GOT3 (cell line): ENCODE measurements at places on chromosomes 5 and 9.

DNA sequence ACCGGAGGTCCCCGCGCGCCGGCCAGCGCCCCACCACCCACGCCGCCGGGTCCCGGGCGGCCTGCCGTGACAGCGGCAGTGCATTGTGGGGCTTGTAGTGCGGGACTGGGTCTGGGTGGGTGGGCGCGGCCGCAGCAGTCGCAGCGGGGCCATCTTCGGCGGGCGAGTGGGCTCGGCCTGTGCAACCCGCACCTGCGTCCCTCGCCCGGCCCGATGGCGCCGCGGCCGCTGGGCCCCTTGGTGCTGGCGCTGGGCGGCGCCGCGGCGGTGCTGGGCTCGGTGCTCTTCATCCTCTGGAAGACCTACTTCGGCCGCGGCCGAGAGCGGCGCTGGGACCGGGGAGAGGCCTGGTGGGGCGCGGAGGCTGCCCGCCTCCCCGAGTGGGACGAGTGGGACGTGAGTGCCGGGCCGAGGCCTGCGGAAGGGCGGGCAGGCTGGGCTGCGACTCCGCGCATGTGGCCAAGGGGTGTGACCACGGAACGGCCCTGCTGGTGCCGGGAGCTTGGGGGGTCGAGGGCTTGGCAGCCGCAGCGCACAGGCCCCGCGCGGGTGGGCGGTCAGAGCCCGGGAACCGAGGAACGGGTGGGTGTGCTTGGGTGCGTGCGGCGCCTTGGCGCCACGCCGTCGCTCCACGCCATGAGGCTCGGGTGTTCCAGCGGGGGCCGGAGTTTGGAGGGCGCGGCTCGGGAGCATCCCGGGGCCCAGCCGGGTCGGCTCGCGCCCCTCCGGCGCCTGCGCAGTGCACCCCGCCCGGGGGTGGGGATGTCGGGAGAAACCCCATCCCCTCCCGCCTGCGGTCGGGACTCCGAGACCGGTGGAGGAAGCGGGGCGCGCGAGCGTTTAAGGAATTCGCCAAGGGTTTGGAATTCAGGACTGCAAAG, at the start of gene ARL10:
Gene ARL10 (plus strand): TSS at position 137 of the 881 bp plus-strand sequence. CDS start 77 bp downstream, at position 214.
- no peak for DNase-seq

- DNase-seq, result no peak
Measured at GRCh38 chr5:51273871-51274270, 109.4 kb upstream of the ISL1 start.

DNA sequence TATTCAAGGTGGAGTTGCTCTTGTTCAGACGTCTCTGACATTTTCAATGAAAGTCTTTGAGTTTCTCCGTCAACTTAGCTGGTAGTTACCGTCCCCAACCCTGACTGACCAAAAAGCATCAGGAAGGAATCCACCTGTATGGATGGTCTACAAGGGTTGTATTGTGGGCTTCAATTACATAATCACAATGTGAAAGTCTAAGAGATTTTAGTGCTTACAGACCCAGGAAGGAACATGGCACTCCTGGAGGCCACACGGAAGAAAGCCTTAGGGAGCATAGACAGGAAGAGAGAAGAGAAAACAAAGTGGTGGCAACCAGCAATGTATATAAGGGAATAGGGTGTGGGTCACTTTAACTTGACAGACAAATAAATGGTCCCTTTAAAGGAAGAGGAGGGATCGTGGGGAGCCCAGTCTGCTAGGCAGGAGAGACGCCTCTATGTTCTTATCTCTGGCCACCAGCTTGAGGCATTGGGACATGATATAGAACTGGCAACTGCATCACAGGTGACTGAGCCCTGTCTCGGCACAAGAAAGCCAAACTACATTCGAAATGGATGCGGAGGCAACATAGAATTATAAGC, 80.4 kb downstream of the ALDH7A1 start:
- no peak for DNase-seq

DNA sequence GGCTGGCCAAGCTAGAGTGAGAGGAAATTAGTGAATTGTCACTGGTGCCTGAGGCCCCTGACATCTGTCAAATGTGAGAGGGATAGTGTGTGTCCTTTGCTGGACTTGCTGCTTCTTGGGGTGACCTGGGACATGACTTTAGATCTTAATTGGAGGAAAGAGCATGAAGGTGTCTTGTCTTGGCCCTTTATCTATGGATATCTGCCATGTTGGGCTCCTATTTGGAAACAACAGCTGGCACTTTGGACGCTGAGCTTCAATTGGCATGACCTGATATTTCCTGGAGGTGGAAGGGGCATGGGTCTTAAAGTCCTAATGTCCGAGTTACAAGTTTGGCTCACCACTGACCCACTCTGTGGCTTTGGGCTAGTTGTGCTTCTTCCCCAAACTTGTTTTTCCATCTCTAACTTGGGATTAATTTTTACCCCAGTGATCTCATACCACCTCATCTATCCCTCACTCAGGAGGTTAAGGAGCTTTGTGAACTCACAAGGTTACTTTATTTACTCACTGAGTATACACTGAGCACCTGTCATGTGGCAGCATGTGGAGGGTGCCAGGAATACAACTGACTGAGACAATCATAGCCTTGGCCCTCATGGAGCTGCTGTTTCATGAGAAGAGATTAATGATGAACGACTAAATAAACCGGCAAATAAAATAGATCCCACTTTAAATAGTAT, 30.1 kb upstream of the CXCL14 start:
- no peak for DNase-seq

- DNase-seq, result no peak
Measured at GRCh38 chr9:133396952-133397351, 20.8 kb downstream of the STKLD1 start.

- DNase-seq, result no peak
Measured at GRCh38 chr5:57685516-57686255, 203.1 kb upstream of the ACTBL2 start.

DNA sequence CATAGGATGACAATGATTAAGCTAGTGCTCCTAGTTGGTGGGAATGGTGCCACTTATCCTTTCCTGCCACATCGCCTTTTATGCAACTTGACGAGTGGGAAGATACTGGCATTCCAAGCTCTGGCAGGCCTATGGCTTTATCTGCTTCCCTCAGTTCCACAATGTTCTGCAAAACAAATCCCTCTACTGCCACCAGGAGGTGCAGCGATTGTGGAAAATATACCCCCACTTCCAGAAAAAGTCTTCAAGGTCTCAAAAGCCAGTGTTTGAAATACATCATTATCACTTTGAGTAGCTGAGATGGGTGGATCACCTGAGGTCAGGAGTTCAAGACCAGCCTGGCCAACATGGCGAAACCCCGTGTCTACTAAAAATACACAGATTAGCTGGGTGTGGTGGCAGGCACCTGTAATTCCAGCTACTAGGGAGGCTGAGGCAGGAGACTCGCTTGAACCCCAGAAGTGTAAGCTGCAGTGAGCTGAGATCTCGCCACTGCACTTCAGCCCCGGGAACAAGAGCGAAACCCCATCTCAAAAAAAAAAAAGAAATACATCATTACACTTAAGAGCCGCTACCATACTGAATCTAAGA, 3.4 kb downstream of the CLINT1 start:
- no peak for DNase-seq

GRCh38 chr9:125755340-125755739, 8.2 kb downstream of the PBX3 start:
- no peak for DNase-seq

GRCh38 chr5:91123901-91124300, 259.2 kb downstream of the ARRDC3 start:
- no peak for DNase-seq

GRCh38 chr9:109568568-109569210, 70.6 kb upstream of the PTPN3 start:
- DNase-seq, result no peak

GRCh38 chr5:143033535-143034250, 263.5 kb downstream of the ARHGAP26 start:
- no peak for DNase-seq

DNA sequence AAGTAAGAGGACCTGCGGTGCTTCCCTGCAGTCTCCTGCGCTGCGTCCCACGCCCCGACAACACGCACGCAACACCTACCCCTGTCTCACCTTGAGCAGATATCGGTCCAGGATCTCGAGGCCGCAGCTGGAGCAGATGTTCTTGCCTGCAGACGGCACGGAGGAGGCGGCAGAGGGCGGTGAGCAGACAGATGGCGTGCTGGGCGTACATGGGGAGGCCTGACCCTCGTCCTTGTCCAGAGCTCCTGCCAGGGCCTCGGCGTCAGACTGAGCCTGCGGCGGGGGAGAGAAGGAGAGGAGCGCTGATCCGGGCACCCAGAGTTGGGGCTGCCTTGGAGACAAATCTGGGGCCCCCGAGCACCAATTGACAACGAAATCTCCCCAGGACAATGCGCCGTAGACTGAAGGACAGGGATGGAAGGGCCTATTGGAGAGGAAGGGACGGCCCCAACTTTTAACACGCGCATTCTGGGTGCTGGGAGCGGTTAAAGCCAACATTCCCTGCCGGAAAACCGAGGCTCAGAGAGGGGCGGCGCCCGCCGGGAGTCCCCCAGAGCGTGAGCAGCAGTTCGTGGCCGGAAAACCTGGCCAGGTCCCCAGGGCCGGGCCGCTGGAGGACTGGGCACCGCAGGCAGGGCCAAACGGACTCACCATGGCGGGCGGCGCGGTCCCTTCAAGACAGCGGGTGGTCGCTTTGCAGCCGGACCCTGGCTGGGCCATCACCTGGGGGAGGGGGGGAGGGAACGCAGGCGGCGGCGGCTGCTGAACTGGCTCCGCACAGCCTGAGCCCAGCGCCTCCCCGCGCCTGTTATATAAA, 1.8 kb downstream of the LHX6 start:
- no peak for DNase-seq

- DNase-seq, result no peak
Measured at GRCh38 chr9:4197548-4197947, 102.3 kb downstream of the GLIS3 start.

DNA sequence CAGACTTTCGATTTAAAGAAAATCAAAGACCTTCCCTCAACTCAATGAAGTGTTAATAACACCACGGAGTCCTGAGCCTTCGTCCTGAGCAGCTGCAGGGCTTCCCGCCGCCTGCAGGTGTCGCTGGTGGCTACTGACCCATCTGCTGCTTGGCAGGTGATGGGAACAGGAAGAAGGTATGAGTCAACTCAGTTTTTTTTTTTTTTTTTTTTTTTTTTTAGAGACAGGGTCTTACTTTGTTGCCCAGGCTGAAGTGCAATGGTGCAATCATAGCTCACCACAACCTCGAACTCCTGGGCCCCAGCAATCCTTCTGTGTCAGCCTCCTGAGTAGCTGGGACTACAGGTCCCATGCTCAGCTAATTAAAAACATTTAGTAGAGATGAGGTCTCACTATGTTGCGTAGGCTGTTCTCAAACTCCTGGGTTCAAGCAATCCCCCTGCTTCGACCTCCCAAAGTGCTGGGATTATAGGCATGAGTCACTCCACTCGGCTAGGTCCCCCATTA, 185.7 kb upstream of the IL12B start:
- no peak for DNase-seq

DNA sequence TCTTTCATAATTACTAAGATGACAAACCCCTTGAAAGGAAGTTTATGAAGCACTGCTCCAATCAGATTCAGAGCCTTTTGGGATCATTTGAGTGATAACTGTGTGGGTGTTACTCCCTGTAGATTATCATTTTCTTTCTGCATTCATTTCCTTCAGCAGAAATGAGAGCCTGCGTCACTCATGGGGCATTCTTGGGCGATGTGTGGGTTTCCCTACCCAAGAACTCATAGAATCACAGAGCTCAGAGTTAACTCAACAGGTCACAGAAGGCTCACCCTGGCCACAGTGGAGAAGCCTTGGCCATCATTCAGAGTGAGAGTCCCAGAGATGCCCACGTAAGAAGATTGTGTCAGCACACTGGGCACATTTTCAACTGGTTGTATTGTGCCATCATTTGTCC, 401.9 kb downstream of the TLE4 start:
- no peak for DNase-seq

DNA sequence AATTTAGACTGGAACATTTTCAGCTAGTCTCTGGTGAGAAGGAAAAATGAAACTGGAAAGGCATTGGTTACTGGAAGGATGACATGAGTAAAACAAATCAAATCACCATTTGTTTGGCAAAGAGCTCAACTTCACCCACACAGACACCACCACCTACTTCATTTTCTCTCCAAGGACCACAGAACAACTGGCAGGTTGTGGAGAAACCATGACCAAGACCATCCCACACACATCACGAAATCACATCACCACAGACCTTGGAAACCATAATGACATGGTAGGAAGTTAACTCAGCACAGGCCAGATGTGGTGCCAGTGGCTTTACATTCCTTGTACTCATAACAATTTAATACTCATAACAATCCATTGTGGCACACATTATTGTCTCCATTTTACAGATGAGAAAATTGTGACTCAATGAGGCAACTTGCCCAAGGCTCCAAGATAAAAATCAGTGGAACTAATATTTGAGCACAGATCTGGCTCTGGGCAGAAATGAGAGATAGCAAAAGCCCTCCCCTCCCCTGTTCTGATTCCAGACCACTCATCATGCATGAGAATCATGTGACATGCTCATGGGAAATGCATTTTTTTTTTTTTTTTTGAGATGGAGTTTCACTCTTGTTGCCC, 7.5 kb downstream of the OR1K1 start:
- no peak for DNase-seq

DNA sequence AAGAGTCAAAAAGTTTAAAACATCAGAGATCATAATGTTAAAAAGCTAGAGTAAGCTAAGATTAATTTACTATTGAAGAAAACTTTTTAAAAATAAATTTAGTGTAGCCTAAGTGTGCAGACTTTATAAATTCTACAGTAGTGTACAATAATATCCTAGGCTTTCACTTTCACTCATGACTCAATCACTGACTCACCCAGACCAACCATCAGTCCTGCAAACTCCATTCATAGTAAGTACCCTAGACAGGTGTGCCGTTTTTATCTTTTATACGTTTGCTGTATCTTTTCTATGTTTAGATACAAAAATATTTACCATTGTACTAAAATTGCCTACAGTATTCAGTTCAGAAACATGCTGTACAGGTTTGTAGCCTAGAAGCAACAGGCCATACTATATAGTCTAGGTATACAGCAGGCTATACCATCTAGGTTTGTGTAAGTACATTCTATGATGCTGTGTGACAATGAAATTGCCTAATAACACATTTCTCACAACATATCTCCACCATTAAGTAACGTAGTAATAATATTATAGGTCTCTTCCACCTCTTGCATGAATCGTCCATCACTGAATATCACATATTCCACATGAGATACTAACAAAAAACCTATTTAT, 59.2 kb downstream of the MEGF9 start:
- no peak for DNase-seq
